Islet precursor cell (in vitro differentiated cells): ENCODE measurements at places on chromosomes 7 and 10.

GRCh38 chr7:132472463-132473120 is 103.7 kb downstream of the PLXNA4 start:
- peak; percentile 98 for DNase-seq

GRCh38 chr10:45468079-45468478 is 94.1 kb downstream of the ALOX5 start:
- no peak for DNase-seq

DNA sequence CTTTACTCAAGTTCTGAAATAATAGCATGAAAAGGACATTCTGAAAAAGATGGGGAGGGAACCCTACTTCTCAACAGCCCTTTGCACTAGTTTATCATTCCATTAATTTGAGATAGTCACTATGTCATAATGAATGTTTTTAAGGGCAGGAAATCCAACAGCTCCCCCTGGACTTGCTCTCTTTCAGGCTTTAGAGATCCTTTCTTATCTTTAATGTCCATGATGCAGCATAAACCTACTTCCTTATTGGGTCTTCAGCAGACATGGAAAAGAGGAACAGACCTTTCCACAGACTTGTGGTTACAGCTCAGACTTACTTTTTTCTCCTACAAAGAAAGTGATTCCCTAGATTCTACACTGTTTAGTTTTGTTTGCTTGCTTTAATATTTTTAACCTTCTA is 87.3 kb downstream of the IDE start:
- no peak for DNase-seq

GRCh38 chr10:91593366-91593765 is 39.5 kb downstream of the PPP1R3C start:
- DNase-seq: no peak

- DNase-seq: no peak
Measured at GRCh38 chr7:133024596-133024995, 57.3 kb downstream of the CHCHD3 start.

DNA sequence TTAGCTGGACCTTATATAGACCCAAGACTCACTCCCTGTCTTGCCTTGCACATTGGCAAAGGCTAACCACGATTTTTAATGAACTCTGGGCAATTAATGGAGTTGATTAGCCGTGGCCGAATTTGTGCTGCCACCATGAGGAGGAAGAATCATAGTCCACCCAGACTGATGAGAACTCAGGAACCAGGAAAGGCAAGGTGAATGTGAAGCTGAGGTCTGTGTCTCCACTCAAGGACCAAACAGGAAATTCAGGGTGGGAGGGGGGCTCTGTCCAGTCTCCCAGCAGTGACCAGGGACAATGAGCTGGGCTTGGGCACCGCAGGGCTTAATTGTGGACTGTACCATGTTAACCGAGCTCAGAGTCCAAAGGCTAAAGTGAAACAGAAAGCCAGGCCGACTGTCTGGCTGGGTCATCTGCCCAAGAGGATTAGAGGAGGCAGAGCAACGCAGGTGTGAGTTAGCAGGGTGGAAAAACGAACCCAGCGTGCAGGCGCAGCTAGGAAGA is 127.0 kb upstream of the JCAD start:
- DNase-seq: no peak
